HCT116 (cell line): ENCODE measurements at places on chromosomes 2 and 18.

DNA sequence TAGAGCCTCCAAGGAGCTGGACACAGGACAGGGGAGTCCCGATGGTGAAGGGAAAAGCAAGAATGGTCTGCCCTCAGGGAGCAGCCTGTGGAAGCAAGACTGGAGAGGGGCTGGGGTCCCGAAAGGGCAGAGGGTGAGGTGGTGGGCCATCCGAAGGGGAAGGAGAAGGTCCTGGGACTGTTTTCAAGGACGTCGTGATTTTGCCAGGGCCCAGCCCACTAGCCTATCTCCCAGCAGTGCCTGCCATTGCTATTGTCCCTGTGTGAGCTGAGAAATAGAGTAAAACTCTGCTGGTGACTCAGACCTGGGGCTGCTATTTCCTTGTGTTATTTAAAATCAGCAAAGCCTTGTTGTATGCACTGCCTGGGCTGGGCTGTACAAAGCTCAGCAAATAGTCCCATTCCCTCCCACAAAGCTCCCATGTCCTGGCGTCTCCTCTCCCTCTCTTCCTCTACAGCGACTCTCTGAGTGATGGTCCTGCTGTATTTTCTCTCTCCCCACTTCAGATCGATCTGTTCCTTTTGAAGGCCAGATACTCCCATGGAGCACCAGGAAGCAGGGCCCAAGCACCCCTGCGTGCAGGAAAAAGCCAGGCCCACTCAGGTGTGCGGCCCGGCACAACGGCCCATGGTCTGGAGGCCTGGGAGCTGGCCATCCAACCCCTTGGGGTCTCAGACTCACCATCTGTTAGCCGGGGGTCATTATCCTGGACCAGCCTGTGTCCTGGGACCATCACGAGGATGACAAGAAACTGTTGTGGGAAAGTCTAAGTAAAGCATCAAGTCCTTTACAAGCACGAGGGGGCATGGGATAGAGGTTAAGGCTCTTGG, 65.0 kb upstream of the OTOF start:
- no peaks in the 10 kb centered on the region for H3K27me3 ChIP-seq
- H3K36me3 ChIP-seq = no peaks in the 10 kb centered on the region
- peaks cover 3% of the 10 kb centered on the region; the same call in 1 of the 2 replicates for H3K4me1 ChIP-seq
- no peak overlapping the region for H3K4me3 ChIP-seq

DNA sequence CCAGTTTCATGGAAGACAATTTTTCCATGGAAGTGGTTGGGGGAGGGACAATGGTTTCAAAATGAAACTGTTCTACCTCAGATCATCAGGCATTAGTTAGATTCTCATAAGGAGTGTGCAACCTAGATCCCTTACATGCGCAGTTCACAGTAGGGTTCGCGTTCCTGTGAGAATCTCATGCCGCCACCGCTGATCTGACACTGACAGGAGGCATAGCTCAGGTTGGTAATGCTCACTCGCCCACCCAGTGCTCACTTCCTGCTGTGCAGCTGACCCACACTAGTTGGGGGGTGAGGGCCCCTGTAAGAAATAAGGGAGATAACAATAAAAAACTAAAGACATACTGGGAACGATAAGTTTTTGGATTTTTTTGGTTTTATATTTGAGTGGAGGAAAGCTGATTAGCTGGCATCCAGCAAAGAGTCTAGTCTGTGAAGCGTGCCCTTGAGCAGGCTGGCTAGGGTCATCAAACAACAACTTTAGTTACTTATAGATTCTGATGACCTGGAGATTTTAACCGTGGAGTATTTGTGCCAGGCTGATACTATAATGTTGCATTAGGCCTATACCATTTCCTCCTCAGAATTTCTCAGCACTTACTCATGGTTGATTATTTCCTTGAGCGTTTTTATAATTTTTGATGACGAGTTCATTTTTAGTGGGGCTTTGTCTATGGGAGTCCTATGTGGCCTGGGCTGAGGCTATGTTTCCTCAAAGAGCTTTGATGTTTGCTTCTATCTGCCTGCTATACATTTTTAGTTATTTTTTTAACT, 6.3 kb upstream of the MCFD2 start:
- DNase-seq = no peak
- peaks cover 7% of the 10 kb centered on the region; the same call in 1 of the 2 replicates for H3K4me1 ChIP-seq
- H3K27me3 ChIP-seq = no peaks in the 10 kb centered on the region
- no peak overlapping the region for H3K4me3 ChIP-seq
- no peak overlapping the region for H3K27ac ChIP-seq

- DNase-seq = no peak
- no peak overlapping the region for H3K27ac ChIP-seq
- H3K4me1 ChIP-seq = no peaks in the 10 kb centered on the region
These were observed 207.1 kb upstream of the SLC8A1 start for GRCh38 chr2:40658941-40659340.

- no peak overlapping the region for H3K27ac ChIP-seq
- no peak for DNase-seq
- H3K36me3 ChIP-seq = no peaks in the 10 kb centered on the region
- no peaks in the 10 kb centered on the region for H3K27me3 ChIP-seq
These were observed 45.7 kb downstream of the NFATC1 start for GRCh38 chr18:79441420-79441819.

DNA sequence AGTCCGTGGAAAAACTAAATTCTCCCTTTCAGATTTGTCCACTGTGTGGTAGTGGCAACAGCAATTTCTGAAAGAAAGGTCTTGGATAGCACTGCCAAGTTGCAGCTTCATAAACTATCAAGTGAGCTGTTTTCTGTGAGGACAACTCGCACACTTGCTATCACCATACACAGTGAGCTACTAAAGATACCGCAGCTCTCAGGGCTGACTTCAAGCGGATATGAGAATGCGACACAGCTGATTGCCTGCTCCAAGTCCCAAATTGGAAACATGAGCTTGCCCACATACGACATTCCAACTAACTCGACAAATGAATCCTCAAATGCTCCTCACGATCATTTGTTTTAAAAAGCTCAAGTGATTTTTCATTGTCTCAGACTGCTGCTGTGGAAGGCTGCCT, 46.2 kb downstream of the E2F6 start:
- DNase-seq = no peak
- H3K27ac ChIP-seq = no peak overlapping the region

DNA sequence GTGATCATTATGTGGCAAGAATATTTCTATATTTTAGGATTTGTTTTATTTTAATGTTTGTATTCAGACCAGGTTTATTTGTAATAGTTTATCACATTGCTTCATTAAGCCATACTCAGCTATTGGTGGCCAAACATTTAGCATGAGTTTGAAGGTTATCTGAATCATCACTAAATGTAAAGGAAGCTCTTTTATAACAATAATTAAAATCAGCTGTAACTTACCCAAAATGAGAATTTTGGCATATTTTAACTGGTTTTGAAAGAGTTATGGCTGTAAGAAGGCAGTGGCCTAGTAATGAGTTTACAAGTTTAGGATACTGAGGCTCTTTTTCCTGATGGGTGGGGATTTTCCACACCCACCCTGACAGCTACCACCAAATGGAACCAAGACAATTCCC, 177.8 kb downstream of the EN1 start:
- no peaks in the 10 kb centered on the region for H3K36me3 ChIP-seq
- no peak overlapping the region for H3K4me3 ChIP-seq
- peaks cover 23% of the 10 kb centered on the region for H3K4me1 ChIP-seq
- H3K27me3 ChIP-seq = no peaks in the 10 kb centered on the region

DNA sequence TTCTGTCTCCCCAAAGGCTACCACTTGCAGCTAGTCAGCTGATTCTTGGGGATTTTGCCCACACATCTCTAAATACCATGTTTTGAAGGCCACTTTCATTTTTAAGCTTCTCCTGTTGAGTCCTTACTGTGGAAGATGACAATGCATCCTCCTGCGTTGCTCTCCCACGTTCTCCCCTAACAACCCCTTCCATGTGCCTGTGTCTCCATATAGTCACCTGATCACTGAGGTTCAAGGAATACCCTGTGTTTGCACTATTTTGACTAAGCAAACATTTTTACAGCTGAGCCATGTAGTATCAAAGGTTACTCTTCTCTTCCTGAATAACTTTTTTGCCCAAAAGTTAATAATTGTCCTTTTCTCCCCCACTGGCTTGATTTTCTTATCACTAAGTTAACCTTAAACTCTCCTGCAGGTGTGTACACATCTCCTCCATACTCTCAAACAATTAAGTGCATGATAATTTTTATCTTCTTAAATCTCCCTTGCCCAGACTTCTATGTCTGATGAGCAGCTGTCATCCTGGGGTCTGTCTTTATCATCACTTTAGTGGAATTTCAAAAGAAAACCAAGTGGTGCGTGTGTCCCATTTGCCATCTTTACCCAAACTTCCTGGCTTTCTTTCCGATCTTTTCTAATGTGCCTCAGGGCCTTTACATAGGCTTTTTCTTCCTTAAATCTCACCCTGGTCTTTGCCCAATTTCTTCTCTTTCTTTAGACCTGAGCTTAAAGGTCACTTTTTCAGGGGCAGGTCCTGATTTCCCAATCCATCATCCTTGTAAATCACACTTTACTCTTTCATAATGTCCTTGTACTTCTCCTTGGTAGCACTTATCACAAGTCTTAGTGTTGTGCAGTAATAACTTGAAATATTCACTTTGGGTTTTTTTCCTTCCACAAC, 85.2 kb upstream of the SPATS2L start:
- H3K4me3 ChIP-seq = no peak overlapping the region
- H3K4me1 ChIP-seq = no peaks in the 10 kb centered on the region
- H3K36me3 ChIP-seq = no peaks in the 10 kb centered on the region
- H3K27ac ChIP-seq = no peak overlapping the region
- H3K27me3 ChIP-seq = no peaks in the 10 kb centered on the region

DNA sequence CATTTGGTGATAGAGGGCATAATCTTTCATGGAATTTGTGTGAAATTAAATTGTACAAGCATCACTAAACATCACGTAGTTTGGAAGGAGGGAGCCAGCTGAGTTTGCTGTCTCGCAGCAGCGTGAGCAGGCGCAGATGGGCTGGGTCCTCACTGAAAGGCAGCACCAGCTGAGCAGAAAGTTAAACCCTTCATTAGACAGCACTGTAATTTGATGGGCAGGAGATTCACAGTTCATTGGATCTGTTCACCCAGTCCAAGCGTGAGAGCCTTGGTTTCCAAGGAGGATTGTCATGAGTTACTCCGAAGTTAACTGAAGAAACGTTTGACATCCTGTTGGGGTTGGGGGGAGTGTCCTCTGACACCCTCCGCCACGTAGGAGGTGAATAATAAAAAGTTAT, 89.8 kb upstream of the NFATC1 start:
- no peak overlapping the region for H3K4me3 ChIP-seq
- H3K36me3 ChIP-seq = no peaks in the 10 kb centered on the region
- H3K27me3 ChIP-seq = no peaks in the 10 kb centered on the region
- no peak for DNase-seq
- H3K27ac ChIP-seq = no peak overlapping the region

- no peak for DNase-seq
- H3K27me3 ChIP-seq = no peaks in the 10 kb centered on the region
- peaks cover 29% of the 10 kb centered on the region for H3K4me1 ChIP-seq
- H3K27ac ChIP-seq = no peak overlapping the region
These were observed 15.2 kb downstream of the NABP1 start for GRCh38 chr2:191693166-191693565.
